Stimulated activated CD4-positive, alpha-beta T cell treated with anti-CD3 and anti-CD28 coated beads, Interleukin-1b, Interleukin-23, amount 100 ng/mL, for 1 hour (primary cell): ENCODE measurements at places on chromosomes 4 and X.

DNA sequence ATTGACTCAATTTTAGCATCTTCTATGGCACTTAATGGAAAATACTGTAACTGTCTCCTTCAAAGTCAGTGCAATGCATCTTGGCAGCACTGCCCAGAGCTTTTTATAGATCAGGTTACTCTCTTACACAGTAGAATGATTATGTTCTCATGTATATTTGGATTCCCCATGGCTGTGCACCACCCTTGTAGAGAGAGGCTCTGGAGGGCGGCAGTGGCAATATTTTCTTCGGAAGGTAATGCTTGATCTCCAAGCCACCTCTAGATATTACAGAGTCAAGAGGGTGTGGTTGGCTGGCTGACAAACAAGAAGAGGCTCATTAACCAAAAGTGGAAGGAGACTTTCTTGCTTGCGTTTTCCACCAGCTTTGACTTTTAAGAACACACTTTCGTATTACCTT, 72.8 kb upstream of the ARSJ start:
- DNase-seq, result no peak

DNA sequence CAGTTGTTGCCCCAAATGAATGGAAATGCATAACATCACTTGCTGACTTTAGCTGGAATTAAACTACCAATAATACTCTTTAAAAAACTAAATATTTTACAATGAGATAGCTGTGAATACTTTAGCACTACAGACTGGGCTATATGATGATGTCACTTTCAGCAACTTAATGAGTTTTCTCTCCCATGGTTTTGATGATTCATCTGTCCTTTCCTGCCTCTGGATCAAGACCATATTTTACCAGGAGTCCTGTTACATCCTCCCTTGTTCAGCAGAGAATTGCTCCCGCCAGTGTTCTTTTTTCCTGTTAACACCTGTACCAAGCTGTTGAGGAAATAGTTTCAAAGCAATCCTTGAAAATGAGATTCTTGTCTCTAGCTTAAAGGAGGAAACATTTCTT, 543.0 kb downstream of the SPRY1 start:
- no peak for DNase-seq

- no peak for DNase-seq
Measured at GRCh38 chr4:166996216-166996615, 238.1 kb downstream of the SPOCK3 start.

DNA sequence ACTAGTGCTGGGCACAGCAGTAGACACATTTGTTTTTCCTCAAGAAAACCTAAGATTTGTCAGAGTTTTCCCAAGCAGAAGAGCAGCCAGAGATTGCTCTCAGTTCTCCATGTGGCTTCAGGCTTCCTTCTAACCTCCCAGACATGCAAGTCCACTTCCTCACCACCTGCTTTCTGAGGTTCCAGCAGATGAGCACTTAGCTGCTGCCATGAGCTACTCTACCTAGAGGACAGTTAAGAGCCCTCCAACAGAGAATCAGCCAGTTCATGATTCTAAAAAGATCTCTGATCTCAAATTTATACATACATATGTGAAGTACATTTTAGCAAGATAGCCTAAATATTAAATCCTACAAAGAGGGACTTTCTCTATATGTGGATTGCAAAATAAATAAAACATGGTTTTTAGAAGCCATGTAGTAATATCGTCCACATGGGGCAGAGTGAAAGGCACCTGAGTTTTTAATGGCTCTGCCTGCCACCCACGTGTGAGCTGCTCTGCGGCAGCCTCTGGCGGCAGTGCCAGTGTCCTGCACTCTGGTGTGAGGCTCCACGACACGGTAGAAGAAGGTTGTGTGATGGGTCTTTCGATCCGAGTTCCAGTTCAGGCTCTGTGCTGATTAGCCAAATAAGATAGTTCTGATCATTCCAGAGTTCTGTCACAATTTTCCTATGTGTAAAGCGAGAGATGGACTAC, 10.3 kb downstream of the CYP4V2 start:
- no peak for DNase-seq

DNA sequence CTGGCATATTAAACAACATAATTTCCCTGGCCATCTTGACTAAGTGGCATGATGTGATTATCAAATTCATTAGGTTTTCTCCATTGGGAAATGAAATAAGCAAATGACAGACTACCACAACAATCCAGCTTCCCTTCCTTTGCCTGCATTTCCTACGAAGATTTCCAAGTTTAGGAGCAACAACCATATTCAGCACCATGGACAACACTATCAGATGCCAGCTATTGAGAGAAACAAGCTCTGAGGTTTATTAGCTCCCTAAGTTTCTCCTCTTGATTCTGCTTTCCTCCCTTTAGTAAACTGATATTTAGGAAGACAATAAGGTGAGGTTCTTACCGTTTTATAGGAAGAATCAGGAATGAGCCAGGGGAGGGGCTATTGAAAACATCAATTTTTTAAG, 36.2 kb downstream of the DCX start:
- DNase-seq, result no peak

- no peak for DNase-seq
Measured at GRCh38 chr4:139841464-139842195, 176.0 kb downstream of the MGST2 start.

DNA sequence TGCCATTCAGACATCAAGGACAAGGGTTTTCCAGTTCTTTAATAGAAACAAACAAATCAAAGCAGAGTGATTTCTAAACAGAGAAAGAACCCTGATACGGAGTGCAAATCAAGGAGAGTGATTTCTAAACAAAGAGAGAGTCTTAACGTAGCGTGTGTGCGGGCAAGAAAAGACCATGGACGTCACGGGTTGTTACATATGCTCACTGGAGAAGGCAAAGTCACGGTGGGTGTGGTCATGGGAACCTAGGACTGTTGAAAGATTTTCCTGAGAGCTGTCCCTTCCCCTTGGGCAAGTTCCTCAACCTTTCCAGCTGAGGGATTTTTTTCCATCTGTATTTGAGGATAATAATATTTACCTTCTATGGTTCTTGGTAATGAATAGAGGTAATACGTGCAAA, 95.0 kb upstream of the SLC34A2 start:
- no peak for DNase-seq

GRCh38 chr4:101200561-101200960, 146.8 kb downstream of the PPP3CA start:
- no peak for DNase-seq

DNA sequence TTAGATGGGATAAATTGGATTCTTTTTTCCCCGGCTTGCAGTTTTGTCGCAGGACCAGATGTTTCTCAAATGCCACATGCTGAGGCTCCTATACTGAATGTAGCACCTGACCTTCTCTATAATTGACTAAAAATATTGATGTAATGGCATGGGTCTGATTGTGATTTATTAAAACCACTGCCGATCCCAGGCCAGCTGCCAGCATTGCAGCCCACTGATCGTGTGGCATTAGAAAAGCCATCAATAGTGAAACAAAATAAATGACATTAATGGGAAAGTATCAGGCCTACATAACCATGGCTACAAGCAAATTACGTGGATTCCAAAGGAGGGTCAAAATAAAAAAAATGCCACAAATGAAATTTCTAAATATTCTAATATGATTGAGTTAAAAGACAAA, 98.7 kb downstream of the MAB21L2 start:
- no peak for DNase-seq

DNA sequence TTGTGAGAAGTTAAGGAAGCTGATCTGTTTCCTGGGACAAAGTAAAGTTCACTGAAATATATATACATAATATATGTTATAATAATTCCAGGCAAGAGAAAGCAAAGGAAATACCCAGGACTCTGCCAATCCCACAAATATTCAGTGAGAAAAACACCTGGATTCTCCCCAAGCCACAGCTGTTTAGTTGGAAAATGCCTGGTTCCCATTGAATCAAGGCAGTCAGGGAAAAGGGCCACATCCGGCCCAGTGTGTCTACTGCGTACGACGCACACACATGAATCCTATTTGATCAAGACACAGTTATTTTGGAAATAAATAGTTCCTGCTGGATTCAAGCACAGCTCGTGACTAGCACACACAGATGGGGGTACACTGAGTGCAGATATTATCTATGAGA, 6.3 kb upstream of the DCHS2 start:
- DNase-seq, result no peak

- no peak for DNase-seq
Measured at GRCh38 chr4:113450295-113451080, 311.1 kb downstream of the CAMK2D start.

GRCh38 chr4:83516042-83516772, 19.7 kb upstream of the GPAT3 start:
- DNase-seq, result no peak

DNA sequence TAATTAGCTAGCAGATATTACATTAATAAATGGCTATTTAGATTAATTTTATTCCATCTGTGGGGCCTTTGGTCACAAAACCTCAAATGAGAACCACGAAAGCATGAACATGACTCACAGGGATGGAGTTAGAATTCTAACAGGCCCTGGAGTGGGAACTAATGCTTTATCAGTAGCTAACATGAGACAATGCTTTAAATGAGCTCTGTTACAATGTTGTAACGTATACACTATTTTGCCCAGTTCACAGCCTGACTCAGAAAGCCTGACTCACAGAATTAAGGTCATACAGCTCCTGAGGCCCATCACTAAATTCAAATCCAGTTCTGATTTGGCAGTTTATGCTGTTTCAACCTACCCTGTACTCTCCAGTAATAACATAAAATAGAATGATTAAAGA, 23.2 kb downstream of the VEGFC start:
- DNase-seq, result no peak

GRCh38 chr4:1683736-1684505, at the start of gene FAM53A:
FAM53A (minus strand) TSS chr4:1684313; CDS start chr4:1668741, 15,572 bp downstream.
- peak; percentile 86 for DNase-seq

DNA sequence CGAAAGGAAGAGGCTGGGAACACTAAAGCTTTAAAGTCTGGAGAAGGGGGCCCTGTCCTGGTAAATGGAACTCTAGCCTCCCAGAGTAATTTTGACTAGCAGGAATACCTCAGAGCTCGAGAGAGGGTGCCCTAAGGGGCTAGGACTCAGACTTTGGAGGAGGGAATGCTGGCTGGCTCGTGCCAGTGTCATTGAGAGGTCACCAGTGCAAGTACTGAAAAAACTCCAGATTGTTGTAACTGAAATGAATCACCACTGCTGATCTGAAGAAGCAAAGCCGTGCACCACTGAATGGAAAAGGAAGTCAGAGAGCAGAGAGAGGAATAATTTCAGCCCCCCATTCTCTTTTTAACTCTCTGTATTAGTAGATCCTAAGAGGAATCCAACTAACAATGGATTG, 690.2 kb downstream of the FAT4 start:
- DNase-seq, result no peak

GRCh38 chr4:92255920-92256244, 47.9 kb upstream of the GRID2 start:
- no peak for DNase-seq

DNA sequence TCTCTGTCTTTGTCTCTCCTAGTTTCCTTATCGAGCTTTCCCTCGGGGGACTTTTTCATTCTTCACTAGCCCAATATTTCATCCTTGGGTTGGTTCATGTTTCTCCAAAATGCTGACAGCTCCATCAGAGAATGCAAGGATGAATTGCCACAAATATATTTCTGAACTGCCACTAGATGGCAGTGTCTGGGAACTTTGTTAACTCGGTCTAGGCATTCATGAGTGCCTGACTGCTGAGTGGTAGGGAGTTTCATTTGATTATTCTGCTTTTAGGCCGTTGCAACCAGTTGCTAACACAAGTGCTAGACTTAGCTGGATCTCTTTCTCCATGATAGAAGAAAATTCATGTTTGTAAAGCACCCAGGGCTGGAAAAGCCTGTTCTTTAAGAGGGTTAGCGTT, 73.5 kb upstream of the RAP2C start:
- no peak for DNase-seq

- DNase-seq, result no peak
Measured at GRCh38 chr4:137129441-137129840, 402.9 kb downstream of the PCDH18 start.

- no peak for DNase-seq
Measured at GRCh38 chr4:104677116-104677515, 182.4 kb upstream of the CXXC4 start.

- DNase-seq, result no peak
Measured at GRCh38 chr4:40144716-40145115, 52.1 kb upstream of the RHOH start.

DNA sequence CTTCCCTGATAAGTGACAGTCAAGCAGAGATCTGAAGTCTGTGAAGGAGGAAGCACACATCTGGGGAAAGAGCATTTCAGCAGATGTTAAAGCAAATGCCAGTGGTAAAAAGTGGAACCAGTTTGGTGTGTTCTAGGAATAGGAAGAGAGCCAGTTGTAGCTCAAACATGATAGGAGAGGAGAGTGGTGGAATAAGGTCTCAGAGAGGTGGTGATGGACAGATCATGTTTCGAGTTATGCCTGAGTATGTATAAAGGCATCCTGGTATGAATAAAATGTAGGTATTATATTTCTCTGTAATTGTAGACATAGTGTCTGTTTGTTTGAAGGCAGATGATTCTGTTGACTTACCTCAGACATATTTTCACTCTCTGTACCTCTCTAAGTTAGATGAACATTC, 89.1 kb downstream of the LARP7 start:
- no peak for DNase-seq

DNA sequence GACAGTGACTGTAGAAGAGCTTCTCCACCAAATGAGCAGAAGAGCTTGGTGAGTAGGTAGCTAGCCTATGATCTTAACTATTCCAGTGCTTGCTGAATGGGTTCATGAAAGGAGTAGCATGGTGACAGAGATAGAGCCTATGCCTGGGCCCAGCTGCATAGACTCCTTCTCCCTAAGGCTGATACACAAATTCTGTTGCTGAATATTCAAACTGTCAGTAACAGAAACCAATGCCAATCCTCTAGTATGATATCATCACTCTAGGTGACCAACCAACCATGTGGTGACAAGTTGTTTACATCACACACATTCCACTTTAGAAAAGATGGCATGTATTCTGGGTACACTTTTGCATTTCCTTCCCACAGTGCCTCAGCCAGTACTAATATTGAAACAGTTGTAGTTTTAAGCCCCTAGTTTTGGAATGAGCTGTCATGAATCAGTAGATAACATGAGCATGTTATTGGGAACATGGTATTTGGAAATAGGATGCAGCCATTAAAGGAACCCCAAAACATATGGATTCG, 103.4 kb upstream of the GRXCR1 start:
- DNase-seq, result no peak

DNA sequence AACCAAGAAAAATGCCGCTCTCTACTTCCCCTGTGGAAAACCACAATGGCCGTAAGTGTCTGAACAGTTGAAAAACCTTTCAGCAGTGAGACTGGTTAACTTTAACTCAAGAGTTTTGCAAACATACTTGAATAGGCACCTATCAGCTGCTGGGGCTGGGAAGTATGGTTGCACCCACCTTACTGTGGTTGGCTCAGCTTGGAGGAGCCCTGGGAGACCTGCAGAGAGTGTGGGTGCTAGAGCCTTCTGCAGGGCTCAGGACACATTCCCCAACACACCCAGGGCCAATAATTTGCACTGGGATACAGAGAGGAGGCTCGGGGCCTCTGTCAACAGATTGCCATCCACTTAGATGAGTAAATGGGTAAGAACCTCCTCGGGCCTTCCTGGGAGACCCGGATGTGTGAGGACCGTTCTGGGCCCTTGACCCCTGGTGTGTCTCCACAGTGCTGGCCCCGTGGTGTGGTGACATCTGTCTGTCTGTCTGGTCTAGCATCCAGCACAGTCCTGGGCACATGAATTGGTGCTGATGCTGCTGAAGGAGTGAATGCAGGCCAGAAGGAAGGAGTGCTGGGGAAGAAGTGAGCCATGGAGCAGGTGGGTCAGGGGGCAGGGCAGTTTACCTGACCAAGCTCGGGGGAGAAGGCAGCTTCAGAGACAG, 46.5 kb downstream of the MAGEA1 start:
- DNase-seq, result no peak

GRCh38 chrX:119145241-119145653, 17.6 kb upstream of the KIAA1210 start:
- DNase-seq, result no peak

- DNase-seq, result no peak
Measured at GRCh38 chr4:176752191-176752749, 40.5 kb downstream of the VEGFC start.
